ENCODE measurements at places on chromosomes 3 and 15.

DNA sequence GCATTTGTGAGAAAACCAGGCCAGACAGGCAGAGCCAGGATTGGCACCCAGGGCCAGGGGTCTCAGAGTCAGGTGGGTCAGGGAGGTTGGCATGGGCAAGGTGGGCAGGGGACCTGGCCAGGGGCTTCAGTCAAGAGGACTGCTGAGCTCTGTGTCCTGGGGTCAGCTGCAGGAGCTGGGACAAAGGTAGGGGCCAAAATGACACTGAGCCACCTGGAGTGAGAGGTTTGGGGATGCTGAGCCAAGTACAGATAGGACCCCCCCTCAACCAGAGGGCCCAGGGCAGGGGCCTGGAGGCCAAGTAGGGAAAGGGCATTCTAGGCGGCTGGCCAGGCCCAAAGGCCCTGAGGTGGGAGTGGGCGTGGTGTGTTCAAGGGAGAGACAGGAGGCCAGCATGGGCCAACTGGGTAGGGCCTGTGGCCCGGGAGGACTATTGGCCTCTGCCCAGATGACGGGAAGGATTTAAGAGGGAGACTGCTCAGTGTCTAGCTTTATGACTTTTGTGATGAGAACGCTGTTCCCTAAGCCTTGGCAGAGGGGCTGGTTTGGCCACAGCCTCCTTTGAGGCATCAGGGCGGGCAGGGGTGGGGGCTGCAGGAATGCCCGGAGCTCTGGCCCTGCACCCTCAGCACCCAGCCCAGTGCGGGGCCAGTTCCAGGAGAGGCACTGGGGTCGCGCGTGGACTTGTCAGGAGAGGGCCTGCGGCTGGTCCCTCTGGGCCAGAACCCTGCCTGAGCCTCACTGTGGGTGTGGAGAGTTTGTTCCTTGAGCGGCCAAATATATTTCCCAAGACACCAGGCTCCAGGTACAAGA lies 3.1 kb downstream of the CFAP100 start:
- H3K27ac ChIP-seq, result no peak overlapping the region
- H3K36me3 ChIP-seq, result no peaks in the 10 kb centered on the region
- no peak for DNase-seq
- peaks cover 11% of the 10 kb centered on the region for H3K27me3 ChIP-seq

DNA sequence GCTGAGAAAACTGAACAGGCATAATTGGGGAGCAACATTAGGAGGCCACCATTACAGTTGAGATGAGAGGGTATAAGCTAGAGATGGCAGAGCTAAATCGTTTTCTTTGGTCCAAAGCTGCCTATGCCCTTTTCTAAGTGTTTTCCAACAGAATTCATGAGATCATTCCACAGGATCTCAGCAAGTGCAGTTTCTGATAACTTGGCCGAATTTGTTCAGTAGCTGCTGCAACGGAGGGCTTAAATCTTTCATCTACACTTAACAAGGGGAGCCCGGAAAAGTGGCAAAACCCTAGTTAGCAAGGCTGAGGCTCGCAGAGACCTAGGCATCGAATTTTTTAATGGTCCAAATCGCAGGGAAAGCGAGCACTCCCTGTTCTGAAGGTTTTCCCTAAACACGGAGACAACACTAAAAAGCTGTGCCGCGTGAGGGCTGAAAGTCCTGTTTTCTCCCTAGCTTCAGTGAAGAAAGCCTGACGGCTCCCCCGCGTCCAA lies 531 bp upstream of the BLOC1S6 start:
- DNase-seq, result no peak
- H3K27ac ChIP-seq, result peak overlapping the region; percentile 100
- peaks cover 30% of the 10 kb centered on the region for H3K4me1 ChIP-seq
- H3K27me3 ChIP-seq, result no peaks in the 10 kb centered on the region

DNA sequence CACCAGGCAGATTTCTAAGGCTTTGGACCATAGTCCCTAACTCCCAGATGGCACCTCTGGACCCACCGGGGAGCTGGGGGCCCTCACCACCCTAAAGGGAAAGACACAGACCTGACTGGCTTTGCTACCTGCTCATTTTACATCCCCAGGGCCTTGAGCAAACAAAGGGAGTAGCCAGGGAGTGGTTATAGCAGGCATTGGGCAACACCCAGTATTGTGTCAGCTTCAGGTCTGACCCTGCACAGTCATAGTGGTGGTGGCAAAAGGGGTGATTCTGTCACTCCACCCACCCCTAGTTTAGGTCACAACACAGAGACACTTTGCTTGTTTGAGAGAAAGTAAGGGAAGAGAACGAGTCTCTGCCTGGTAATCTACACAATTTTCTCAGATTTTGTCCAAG lies 352.5 kb downstream of the DIPK2A start:
- H3K36me3 ChIP-seq, result peaks cover 6% of the 10 kb centered on the region
- H3K4me3 ChIP-seq, result no peak overlapping the region
- H3K4me1 ChIP-seq, result no peaks in the 10 kb centered on the region
- no peak for DNase-seq

DNA sequence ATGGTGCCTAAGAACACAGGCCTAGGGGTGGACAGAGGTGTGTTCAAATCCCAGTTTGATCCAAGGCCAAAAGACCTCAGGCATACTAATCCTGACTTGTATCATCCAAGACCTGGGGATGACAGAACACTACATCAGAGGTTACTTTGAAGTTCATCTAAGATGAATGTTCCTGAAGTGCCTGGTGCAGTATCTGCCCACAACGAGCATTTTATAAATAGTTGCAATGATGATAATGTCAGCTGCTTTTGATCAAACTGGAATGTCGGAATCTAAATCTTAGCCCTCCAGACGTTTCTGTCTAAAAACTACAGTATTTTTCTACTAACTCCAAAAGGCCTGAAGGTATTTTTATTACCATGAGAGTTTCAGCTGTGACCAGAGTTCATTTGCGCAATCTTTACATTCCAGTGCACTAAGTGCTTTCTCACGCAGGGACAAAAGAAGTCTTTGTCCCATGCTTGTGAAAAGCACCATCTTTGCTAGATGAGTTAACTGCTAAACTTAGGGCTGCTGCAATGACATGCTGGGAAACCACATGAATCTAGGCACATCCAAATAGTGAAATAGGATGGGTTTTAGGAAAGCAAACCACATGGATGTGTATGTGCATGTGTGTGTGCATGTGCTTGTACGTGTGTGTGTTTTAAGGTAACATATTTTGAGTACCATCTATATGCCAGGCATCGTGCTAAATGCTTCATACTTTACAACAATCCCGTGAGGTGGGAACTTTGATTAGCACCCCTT lies 18.1 kb downstream of the ANXA2 start:
- DNase-seq, result no peak
- peak overlapping the region; percentile 58 for H3K4me3 ChIP-seq
- H3K27me3 ChIP-seq, result no peaks in the 10 kb centered on the region
- H3K36me3 ChIP-seq, result no peaks in the 10 kb centered on the region
- H3K27ac ChIP-seq, result peak overlapping the region; percentile 79
- H3K4me1 ChIP-seq, result peaks cover 48% of the 10 kb centered on the region

GRCh38 chr15:94287794-94288246 lies 56.5 kb downstream of the MCTP2 start:
- H3K27ac ChIP-seq, result no peak overlapping the region
- no peak for DNase-seq
- no peak overlapping the region for H3K4me3 ChIP-seq

DNA sequence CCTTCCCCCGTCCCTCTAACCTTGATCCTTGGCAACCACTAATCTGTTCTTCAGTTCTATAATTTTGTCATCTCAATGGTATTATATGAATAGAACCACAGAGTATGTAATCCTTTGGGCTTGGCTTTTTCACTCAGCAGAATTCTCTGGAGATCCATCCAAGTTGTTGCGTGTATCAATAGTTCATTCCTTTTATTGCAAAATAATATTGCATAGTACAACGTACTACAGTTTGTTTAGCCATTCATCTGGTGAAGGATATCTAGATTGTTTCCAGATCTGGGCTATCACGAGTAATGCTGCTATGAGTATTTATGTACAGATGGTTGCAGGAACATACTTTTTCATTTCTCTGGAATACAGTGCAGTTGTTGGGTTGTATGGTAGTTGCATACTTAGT lies 76.2 kb downstream of the PLXNA1 start:
- H3K27ac ChIP-seq, result no peak overlapping the region
- no peak overlapping the region for H3K4me3 ChIP-seq
- H3K27me3 ChIP-seq, result peaks cover 2% of the 10 kb centered on the region
- DNase-seq, result no peak
- H3K4me1 ChIP-seq, result no peaks in the 10 kb centered on the region
- peaks cover 4% of the 10 kb centered on the region for H3K36me3 ChIP-seq

GRCh38 chr3:38168151-38169026 lies 3.1 kb downstream of the OXSR1 start:
- DNase-seq, result no peak
- peak overlapping the region; percentile 100 for H3K4me3 ChIP-seq
- peaks cover 38% of the 10 kb centered on the region for H3K4me1 ChIP-seq

GRCh38 chr15:37106490-37107001 lies 6.2 kb upstream of the MEIS2 start:
- no peak for DNase-seq
- H3K27ac ChIP-seq, result peak overlapping the region; percentile 89
- H3K4me3 ChIP-seq, result peak overlapping the region; percentile 87

GRCh38 chr3:59783468-59783988 lies 733.7 kb upstream of the CFAP20DC start:
- no peaks in the 10 kb centered on the region for H3K27me3 ChIP-seq
- H3K36me3 ChIP-seq, result no peaks in the 10 kb centered on the region
- no peak overlapping the region for H3K4me3 ChIP-seq
- H3K4me1 ChIP-seq, result no peaks in the 10 kb centered on the region
- no peak for DNase-seq

DNA sequence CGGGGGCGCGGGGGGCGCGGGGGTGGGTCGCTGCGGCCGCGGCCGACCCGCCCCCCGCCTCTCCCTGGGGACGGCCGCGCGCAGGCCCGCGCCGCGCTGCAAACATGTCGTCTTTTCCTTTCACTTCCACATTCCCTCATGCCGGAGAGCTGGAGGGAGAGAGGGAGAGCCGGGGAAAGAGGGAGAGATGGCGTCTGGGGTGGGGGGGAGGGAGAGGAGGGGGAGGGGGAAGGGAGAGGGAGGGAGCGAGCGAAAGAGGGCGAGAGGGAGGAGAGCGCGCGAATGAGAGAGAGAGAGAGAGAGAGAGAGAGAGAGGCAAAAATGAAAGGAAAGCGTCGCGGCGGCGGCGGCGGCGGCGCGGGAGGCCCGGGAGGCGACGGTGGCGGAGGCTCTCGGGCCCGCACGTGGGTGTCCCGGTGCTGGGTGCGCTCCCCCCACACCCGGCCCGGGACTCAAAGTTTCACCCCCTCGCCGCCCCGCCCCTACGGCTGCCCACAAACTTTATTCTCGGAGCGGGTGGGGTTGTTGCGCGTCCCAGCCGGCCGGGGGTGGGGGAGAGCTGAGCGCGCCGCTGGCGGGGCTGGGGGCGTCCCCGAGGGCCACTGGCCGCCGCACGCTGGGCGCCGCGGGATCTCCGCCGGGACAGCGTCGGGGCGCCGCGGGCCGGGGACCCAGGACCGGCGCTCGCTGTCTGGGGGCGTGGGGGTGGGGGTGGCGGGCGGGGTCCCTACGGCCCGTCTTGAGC lies 731 bp downstream of the ZNF710 start:
- H3K36me3 ChIP-seq, result no peaks in the 10 kb centered on the region
- H3K4me3 ChIP-seq, result peak overlapping the region; percentile 93
- peaks cover 66% of the 10 kb centered on the region for H3K4me1 ChIP-seq

DNA sequence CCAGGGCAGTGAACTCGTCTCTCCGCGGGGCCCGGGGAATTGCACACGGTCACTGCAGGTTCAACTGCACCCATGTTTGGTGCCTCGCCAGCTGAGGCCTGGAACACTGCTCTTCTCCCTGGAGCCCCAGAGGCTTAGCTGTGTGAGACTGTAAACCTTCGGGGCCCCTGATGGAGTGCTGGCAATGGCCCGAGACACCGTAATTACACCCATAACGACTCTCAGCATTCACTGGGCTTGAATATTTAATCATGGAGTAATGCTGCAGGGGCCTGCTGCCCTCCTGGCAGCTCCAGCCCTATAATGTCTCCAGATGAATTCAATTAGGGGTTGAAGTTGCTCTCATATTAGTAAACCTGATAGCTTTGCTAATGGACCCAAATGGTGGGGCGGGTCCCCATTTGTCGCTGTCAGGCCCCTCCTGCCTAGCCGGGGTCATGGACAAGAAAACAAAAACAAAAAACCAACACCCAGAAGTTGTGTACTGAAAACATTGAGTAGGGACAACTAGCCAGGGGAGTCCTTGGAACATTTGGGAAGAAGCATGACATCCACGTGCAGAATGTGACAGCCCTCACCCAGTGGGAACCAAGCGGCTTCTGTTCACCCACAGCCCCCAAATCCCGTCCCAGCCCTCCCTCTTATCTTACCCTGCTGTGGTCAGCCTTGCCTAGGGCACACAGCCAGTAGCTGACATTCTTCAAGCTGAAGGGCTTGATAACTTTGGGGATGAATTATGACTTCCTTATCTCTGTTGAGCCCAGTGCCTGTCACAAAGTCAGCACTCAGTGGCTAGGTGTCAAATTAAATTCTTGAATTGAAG lies 74.3 kb upstream of the SCN5A start:
- H3K4me1 ChIP-seq, result no peaks in the 10 kb centered on the region
- H3K27ac ChIP-seq, result no peak overlapping the region
- DNase-seq, result no peak
- H3K4me3 ChIP-seq, result no peak overlapping the region

GRCh38 chr15:96338766-96339618 lies 8.5 kb downstream of the NR2F2 start:
- peaks cover 85% of the 10 kb centered on the region for H3K4me1 ChIP-seq
- H3K27me3 ChIP-seq, result peaks cover 92% of the 10 kb centered on the region
- DNase-seq, result no peak
- peak overlapping the region; percentile 96 for H3K4me3 ChIP-seq
- H3K36me3 ChIP-seq, result peaks cover 79% of the 10 kb centered on the region

DNA sequence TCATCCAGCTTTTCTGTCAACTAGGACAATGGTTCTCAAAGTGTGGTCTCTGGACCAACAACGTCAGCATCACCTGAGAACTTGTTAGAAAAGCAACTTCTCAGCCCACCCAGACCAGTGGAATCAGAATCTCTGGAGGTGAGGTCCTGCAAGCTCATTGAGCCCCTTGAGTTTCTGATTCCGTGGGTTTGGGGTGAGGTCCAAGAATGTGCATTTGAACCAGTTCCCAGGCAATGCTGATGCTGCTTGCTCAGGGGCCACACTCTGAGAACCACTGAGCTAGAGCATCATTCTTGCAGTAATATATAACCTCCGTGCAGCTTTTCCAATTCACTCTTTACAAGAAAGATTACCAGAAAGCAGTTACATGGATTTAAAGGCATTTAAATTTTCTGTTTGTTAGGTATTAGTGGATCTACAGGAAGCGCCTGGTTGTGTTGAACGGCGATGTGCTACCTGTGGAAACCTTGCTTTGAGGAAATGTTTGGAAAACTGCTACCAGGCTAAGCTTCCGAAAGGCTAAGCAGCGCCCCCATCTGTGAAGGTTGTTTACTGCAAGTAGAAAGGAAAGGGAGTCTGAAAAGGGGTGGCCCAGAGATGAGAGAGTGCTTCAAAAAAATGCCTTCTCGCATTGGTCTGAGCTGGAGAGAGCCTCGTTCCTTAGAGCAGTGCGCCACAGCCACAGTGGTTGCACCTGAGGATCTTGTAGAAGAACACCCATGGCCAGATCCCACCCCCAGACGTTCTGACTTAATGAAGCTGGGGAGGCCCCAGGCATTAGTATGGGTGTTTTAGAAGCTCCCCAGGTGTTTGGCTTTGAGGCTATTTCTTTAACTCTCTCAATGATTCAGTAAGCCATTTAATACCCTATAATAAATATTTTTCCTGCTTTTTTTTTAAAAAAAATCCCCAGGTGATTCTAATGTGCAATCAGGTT lies 50.0 kb downstream of the RLBP1 start:
- H3K27me3 ChIP-seq, result no peaks in the 10 kb centered on the region
- no peak overlapping the region for H3K4me3 ChIP-seq
- H3K27ac ChIP-seq, result no peak overlapping the region

Data from neural crest cell (in vitro differentiated cells).